GM10248 (cell line): ENCODE measurements at places on chromosomes 5 and 9.

DNA sequence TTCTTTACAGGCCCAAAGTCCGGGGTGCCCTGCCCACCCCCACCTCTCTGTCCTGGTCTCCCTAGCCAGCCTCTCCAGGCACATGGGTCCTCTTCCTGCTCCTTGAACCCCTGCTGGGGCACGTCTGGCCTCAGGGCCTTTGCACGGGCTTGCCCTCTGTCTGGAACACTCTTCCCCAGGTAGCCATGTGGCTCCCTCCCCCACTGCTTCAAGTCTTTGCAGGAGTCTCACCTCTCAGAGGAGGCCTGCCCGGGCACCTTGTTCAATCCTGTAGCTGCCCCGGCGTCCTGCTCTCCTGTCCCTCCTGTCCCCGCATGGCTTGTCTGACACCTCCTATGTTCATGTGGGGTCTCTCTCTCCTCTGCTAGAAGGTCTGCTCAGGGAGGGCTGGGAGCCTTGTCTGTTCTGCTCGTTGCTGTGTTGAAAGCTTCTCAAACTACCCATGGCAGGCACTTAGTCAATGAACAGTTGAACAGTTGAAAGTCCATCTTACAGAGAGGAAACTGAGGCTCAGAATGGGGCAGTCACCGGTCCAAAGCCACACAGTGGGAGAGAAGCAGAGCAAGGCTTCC lies 241.4 kb downstream of the PBX3 start:
- no peak for DNase-seq

- DNase-seq, result no peak
Measured at GRCh38 chr5:159231167-159231566, 21.8 kb upstream of the RNF145 start.

DNA sequence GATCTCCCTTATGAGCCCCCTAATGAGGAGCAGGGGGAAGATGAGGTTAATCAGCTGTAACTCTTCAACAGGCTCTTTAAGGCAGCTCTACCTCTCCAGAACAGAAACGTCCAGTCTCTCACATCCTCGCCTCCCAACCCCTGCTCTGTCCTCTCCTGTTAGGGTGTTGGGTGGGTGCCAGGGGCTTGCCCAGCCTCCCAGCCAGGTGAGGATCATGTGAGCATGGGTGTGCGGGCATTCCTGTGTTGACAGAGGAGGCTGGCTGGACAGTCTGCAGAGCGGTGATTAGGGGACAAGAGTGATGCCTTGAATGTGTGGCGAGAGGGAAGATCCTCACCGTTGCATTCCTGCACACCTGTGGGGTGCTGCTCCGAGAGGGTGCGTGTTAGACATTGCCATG lies 51.7 kb downstream of the CCDC180 start:
- DNase-seq, result no peak

GRCh38 chr5:115450741-115451140 lies 93.8 kb downstream of the FEM1C start:
- DNase-seq, result peak; percentile 27

DNA sequence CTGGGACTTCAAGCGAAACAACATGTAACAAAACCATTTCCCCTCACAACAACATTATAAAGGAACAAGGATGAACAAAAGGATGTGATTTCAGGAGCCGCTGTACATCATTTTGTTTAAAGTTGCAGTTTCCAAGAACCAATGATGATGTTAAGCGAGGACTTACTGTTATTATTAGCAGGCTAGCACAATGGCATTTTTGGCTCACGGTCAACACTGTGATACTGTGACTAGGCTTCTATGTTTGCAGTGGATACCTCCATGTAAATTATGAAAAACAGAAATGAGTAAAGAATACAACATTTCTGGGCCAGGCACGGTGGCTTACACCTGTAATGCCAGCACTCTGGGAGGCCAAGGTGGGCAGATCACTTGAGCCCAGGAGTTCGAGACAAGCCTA lies 113.0 kb downstream of the AUH start:
- no peak for DNase-seq

GRCh38 chr5:176648474-176649194 lies 1.4 kb downstream of the TSPAN17 start:
- no peak for DNase-seq

GRCh38 chr9:79735023-79735779 lies 163.4 kb downstream of the TLE4 start:
- DNase-seq, result no peak

DNA sequence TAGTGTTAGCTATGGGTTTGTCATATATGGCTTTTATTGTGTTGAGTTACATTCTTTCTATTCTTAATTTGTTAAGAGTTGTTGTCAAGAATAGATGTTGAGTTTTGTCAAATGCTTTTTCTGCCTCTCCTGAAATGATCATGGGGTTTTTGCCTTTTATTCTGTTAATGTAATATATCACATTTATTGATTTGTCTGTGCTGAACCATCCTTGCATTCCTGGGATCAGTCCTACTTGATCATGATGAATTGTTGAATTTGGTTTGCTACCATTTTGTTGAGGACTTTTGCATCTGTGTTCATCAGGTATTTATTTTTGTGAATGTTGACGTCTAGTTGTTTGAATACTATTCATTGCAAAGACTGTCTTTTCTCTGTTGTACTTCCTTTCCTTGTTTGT lies 23.9 kb downstream of the RIC1 start:
- DNase-seq, result no peak

DNA sequence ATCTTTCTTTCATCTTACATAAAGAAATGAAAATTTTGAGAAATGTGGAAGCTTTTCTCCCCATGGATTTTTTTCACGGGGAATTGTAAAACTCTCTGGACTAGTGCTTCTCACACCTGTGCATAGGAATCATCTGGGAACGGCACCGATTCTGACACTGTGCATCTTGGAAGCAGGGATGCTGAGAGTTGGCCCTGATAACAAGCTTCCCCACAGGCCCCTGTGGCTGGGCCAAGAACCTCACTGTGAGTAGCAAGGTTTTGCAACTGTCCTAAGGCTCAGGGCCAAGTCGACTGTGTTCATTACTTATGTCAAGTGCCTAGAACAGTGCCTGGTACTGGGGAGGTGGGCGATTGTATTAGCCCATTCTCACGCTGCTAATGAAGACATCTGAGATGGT lies 107.9 kb upstream of the ICE1 start:
- DNase-seq, result no peak

DNA sequence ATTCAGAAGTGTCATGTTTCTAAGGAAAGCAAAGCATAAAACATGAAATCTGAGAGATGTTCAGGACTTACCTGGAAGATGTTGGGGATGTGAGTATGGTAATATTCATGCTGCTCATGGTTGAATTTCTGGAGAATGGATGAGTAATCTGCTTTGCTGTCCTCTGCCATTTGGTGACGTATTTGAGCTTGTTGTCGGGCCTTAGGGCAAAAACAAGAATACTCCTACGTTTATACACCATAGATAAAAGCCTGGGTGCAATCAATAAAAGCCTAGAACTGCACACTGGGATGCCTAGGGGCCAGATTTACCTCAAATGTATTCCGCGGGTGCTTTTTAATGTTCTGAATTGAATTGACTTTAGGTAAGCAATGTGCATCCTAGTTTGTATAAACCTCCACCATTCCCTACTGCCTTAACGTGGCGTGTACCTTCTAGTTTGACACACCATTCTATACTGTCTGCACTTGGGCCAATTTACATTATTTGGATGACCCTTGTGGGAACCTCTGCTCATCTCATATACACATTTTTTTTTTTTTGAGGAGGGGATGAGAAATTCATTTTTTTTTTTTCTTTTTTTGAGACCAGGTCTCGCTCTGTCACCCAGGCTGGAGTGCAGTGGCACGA lies 94.4 kb downstream of the USP20 start:
- DNase-seq, result no peak

DNA sequence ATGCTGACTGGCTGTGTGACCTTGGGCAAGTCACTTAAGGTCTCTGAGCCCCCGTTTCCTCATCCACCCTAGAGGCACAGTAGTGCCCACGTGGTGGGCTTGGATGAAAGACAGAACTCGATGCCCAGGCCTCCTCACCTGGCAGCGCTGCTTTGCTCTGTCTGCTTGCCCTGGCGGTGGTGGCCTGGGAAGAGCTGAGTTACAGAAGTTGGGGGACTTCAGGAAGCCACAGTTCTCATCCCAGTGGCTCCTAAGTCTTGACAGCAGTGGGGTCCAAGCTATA lies 171.5 kb upstream of the IER5L start:
- DNase-seq, result no peak

DNA sequence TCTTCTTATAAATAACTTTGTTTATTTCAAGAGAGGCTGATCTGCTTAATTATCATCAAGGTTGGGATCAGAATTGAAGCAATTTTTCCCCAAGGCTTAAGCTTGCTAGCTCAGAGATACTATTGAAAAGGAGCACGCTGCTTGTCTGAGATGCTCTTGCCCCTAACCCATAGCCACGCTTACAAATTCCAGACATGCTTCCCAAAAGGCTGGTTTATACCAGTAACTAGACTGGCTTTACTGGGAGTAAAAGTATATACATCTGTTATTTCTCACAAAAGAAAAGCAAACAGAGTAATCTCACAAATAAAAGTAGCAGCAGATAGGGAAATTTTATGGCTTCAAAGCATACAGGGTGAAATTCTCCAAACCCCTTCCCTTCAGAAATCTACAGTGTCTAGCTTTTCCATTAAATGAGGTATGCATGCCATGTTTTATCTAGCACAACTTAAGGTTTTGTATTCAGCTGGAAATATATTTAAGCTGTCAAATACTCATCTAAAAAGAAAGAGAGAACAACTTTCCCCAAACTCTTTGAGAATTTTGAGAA lies 163.2 kb upstream of the TRPC7 start:
- no peak for DNase-seq

DNA sequence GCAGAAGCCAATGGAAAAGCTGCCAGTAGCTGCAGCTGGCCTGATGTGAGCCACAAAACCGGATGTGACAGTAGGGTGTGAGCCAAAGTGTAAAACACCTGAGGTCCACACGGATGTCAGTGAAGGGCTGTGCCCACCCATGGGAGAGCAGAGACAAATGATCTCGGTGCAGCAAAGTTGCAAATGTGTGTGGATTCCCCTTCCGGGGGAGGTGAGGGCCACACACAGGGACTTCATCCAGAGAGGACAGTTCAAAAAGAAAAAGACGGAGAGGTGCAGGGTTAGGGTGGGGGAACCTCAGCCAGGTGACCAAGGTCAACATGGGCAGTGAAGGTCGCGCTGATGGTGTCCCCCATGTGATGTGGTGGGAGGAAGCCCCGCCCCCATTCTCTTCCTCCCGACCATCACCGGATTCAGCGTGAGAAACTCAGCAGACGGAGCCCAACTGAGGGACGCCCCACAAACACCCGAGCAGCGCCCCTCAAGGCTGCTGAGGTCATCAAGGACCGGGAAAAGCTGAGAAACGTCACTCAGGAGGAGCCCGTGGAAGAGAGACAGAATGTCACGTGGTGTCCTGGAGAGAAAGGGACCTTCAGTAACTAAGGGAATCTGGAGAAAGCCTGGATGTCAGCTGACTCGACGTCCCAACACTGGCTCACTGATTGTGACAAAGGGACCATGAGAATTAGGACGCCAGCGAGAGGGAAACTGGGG lies 11.4 kb upstream of the PTGDS start:
- no peak for DNase-seq

- DNase-seq, result peak; percentile 18
Measured at GRCh38 chr9:136051837-136052471, 43.1 kb downstream of the NACC2 start.

DNA sequence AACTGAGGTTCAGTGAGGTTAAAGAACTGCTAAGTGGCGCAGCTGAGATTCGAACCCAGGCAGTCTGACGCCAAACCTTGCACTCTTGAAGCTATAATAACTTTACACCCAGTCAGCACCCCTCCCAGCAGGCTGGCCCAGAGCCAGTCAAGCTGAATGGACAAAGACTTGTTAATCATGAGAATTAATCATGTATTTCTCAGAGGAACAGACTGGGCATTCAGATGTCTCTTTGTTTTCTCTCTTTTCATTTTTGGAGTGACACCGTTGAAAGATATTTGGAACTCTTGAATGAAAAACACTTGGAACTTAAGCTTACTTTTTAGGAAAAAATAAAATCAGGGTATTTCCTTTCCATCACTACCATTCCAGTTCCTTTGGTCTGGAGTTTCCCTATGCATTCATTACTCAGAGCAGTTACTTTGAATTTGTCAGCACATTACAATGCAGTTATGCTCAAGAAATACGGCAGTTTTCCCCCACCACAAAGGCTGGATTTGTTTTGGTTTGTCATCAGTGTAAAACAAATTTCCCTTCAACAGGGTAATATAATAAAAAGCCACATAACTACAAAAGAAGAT lies 22.6 kb upstream of the MAMDC2 start:
- no peak for DNase-seq

GRCh38 chr5:142466195-142466971 lies 141.6 kb upstream of the SPRY4 start:
- DNase-seq, result no peak

DNA sequence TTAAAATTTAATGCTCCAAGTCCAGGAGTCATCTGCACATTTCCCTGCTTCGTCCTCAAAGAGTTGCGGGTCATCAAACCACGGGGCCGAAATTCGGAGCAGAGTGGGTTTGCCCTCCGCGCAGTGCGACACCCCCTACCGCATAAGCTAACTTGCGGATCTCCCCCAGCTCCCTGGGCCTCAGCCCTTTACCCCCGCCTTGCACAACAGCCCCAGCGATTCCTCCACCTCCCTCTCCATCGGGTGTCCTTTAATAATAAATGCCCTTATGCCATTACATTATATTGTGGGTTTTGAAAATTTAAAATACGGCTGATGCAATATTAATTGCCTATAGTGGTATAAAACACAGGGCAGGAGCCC lies 3.9 kb downstream of the POU4F3 start:
- no peak for DNase-seq

DNA sequence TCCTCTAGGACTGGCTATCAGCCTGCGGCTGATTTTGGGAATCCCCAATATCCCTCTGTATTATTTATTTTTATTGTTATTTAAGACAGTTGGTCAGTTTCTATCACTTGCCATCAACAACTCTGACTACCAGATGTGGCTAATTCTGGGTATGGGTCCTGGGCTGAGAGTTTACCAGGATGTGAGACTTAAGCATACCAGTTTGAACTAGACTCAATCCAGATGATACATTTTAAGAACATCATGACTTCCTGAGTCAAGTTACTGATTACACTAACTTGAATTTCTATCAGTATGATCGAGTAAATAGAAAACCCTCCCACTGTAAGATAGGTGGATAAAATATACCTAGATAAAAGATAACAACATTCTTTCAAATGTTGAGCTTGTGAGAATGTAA lies 634.0 kb downstream of the MAT2B start:
- DNase-seq, result no peak

- DNase-seq, result no peak
Measured at GRCh38 chr9:99808454-99808853, 13.2 kb upstream of the NR4A3 start.

DNA sequence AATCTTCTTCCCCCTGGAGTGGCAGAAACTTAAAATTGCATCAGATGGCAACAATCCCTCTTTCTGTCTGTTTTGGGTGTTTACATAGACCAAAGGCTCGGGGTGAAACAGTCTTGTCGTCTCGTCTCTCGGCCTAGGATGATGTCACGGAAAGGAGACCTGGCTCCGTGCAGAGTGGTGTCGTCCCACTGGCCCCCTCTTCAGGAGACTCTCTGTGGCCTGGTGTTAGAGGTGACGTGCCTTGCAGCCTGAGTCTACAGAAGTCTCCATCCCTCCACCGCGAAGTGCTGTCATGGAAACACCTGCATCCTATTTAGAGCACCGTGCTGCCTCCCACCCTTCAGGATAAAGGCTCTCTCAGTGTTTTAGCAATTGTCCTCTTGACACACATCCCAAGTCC lies 409.7 kb downstream of the IRX1 start:
- no peak for DNase-seq
